NCI-H774 (cell line): ENCODE measurements at places on chromosomes 7 and 10.
A peak's percentile ranks its signal among the peaks of the same experiment; 100 is the strongest.

GRCh38 chr7:150377635-150378034 is 1.5 kb upstream of the ZNF775 start:
- no peak for DNase-seq

DNA sequence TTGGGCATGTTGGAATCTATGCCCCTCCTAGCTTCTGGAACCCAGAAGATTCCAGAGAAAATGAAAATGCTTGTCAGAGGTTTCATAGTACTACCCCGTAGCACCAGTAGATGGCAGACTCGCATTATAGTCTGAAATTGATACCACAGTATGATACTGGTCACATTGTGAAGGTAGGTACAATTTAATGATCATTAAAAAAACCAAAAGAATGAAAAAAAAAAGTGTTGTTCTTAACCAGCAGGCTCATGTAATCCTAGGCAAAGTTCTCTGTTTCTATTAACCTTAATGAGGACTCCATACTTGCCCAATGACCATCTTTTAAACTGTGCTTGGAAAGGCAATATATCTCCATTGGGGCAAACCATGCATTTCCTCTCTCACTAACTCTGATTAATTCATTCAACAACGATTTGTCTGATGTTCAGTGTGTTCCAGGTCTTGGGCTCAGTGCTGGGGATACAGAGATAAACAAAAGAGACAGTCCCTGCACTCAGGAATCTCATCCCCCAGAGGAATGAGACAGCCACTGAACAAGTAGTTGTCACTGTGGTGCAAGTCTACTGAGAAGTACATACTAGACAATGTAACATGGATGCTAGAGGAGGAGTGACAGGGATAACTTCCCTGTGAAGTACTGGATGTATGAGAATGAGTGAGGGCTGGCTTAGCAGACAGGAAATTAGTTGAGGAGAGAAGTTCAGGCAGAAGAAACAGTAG is 223.5 kb upstream of the PHYHIPL start:
- DNase-seq, result peak; percentile 26

DNA sequence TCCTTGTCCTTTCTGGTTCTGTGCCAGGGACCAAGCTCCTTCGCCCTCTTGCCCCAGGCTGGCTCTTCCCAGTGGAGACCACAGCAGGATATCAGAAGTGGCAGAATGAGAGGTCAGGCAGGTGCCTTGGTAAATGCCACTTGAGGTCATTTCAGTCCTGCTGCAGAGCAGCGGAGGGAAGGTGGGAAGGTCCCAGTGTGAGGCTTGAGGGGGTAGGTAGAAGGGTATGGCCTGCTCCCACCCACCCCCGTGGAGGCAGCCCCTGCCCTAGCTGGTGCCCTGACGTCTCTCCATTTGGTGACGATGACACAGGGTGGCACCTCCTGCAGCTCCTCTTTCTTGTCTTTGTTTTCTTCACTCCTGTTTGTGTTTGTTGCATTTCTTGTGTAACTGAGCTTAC is 538.8 kb downstream of the TCERG1L start:
- no peak for DNase-seq

- DNase-seq, result no peak
Measured at GRCh38 chr7:35617041-35617440, 77.9 kb downstream of the HERPUD2 start.

DNA sequence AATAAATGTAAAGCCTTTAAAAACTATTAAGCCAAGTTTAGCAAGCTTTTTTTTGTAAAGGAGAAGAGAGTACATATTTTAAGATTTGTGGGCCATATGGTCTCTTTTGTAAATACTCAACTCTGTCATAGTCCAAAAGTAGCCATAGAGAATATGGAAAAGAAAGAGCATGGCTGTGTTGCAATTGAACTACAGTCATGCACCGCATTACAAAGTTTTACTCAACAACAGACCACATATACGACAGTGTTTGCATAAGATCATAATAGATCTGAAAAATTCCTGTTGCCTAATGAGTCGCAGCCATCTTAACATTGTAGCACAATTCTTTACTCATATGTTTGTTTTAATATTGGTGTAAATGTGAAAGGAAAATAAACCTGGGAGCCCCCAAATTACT is 440.8 kb downstream of the HTR7 start:
- no peak for DNase-seq

DNA sequence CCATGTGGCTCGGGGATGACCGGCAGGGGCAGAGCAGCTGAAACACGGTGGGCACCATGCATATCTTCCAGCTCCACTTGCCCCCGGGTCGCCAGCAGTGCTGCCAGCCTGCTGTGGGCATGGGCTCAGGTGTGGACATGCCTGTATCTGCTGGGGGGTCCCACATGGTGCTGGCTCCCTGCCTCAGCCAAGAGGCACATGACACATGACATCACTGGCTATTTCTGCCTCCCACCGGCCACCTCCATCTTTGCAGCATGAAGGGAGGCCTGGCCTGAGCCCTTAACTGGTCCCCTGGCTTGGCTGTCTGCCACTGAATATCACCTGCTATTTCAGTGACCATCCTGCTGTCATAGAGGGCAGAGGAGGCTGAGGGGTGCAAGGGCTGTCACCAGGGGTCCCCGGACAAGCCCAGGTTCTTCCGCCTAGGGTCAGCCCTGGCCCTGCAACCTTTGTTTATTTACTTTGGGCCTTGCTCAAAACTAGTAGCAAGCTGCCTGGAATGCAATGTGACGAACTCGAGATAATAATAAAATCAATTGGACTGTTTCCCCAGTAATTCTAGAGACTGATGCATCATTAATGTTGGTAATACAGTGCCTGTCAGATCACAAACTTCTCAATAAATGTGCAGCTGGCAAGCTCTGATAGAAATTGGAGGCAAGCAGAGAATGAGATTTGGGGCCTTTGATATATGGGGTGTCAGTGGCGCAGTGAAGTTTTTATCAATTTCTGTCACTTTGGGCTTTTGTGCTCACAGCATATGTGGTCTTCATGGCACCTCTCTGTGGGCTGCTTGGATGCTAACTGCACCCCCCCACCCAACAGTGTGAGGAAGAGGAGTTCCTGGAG is 28.5 kb downstream of the ZMIZ1 start:
- DNase-seq, result no peak

- DNase-seq, result no peak
Measured at GRCh38 chr10:121539786-121540185, 58.5 kb downstream of the FGFR2 start.

DNA sequence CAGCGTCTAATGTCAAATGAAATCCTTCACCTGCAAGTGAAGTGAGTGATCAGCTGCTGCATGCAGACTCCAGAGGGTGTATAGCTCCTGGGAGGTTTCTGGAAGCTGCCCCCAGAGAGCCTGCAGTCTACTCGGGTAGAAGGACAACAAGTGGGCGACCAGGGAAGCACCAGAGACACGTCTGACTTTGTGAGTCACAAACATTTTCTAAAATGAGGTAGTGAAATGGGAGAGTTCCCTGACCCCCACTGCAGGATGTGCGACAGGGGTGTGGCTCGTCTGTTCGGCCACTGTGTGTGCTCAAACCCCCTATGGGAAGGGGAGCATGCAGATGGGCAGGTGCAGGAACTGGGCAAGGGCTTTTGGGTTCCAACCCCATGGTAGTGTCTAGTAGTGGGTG is 177.1 kb upstream of the PRKCQ start:
- no peak for DNase-seq

- peak; percentile 7 for DNase-seq
Measured at GRCh38 chr7:142088022-142088714, 23.4 kb upstream of the MGAM2 start.

DNA sequence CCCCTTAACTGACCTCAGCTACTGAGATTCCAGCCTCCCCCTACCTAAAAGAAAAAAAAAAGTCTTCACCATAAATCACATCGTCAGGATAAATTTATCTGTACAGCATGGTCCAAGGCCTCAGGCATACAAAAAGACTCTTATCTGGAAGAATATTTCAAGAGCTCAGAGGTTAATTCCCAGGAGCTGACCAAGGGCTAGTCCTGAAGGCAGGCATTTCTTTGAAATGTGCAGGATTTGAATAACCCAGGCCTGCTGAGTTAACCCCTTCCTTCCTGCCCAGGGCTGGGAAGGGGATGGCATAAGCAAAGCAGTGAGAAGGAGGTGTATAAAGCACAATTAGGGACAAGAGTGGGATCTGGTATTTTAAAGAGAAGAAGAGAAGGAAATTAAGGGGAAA is 111.2 kb downstream of the RNLS start:
- no peak for DNase-seq

DNA sequence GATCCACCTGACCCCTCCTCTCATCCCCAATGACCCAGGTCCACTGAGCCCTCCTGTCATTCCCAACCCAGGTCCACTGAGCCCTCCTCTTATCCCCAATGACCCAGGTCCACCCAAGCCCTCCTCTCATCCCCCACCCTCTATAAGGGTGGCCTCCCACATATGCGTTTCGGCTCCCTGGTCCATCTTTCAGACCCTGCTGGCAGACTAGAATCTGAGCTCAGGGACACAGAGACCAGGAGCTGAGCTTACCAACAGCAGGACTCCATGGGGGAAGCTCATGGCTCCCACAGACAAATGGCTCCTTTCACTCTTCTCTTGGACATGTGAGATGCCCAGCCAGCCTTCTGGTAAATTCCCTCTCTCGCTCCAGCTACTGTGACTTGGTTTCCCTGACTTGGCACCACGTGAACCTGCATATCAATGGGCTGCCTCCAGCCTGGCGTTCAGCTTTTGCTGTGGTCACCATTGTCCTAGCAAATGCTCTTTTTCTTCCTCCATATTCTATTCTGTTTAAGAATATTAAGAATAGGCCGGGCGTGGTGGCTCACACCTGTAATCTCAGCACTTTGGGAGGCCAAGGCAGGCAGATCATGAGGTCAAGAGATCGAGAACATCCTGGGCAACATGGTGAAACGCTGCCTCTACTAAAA is 24.8 kb upstream of the INPP5A start:
- no peak for DNase-seq

DNA sequence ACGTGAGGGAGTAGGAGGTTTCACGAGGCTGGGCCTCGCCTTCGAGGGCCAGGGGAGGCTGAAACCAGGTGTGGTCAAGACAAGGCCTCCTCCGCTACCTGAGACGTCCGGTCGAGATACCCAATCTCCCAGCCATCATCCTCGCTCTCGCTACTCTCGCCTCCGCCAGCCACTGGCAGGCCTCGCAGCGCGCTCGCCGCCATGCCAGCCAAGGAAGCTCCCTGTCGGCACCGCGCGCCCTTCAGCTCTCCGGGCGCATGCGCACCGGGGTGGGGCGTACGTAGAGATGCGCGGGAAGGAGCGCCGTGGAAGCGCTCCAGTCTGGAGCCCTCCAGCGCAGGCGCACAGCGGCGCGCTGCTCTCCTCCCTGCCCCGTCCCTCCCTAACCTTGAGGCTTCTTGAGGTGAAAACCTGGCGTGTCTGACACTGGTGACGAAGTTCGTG is at the start of gene ASZ1:
TSS of gene ASZ1 (minus strand) at position 236 of the 444 bp plus-strand sequence. CDS start at position 203, 33 bp downstream.
- no peak for DNase-seq

DNA sequence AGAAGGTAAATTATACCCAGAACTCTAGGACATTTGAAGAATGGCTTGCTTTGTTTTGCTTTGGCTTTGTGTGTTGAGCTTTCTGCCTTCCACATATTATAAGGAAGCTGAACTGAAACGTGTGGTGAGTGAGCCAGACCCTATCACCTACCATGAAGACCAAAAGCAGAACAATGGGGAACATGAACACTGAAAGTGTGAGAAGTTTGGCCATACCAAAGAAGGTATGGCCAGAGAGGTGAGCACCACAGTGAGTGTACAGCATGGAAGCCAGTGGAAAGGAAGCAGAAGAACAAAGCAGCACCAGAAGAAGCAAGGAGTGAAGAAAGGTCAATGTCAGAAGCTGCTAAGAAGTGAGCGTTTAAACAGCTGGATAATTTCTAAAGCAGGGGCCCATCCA is 59.7 kb upstream of the CCDC71L start:
- DNase-seq, result no peak

GRCh38 chr7:121916211-121916610 is 43.2 kb downstream of the PTPRZ1 start:
- DNase-seq, result no peak

DNA sequence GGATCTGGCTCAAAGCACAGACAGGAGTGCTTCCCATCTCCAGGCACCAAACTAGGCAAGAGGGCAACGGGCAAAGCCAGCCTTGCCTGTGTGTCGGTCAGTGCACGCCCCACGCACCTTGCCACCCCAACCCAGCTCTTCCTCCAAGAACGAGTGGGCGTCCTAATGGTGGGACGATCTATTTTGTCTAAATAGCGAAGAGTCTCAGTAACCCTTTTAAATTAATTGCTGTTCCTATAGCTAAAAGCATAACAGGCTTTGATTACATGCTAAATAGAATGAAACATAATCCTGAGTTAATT is 12.2 kb downstream of the EN2 start:
- DNase-seq, result no peak

DNA sequence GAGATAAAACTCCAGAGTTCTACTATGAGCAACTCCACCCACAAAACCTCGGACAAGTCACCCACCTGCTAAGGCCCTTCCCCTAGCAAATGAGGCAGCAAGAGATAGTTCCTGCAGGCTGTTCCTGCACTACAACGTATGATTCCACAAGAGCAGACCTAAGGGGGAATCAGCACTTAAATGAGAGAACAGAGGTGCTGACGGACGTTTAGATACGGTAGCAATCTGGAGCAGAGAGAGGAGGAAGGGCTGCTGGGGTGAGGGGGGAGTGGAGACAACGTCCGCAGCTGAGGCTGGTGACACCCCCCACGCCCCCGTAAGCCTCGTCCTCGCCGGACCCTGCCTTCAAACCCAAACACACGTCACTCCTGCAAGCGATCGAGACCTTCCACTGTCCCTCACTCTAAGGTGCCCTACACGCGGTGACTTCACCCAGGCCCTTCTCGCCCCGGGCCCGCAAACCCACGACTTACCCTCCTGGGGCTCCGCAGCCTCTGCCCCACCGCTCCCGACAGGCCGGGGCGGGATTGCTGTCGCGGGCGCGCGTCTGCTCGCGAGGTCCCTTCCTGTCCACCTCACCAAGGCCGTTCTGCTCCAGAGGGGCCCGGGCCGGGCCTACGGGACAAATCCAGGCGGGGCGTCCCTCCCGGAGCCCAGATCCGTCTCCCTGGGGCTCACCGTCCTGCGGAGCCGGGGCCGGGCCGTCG is 635 bp downstream of the ZNF12 start:
- no peak for DNase-seq

- peak; percentile 17 for DNase-seq
Measured at GRCh38 chr10:32938554-32939061, 19.4 kb downstream of the ITGB1 start.

- DNase-seq, result no peak
Measured at GRCh38 chr10:80268266-80268665, 21.2 kb downstream of the MAT1A start.

DNA sequence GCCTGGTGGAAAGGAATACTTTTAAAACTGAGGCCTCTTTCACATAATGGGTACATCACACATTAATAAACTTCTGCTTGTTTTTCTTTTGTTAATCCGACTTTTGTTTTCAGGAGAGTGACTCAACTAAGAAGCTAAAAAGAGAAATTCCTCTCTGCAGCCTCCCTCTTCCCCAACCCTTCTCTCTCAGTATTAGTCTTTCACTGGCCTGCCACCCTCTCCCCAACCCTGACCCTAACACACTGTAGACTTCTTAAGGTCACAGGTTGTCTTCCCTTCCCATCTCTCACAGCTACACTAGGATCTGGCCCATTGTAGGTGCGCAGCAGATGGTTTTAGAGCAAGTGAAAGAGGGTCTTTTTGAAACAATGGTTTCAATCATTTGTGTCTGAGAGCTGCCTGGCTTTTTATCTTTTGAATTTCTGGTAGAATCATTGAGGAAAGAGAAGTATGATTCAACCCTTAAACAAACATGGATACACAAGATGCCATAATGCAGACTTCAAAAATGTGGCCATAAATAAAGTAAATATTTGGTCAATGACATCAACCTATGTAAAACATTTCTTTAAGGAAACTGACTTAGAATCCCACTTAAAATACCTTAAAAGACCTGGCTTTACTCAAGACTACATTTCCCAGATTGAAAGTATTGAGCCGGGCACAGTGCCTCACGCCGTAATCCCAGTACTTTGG is 17.9 kb upstream of the FFAR4 start:
- no peak for DNase-seq

- no peak for DNase-seq
Measured at GRCh38 chr7:57415730-57416129, 34.2 kb upstream of the ZNF716 start.
